Activated T-cell treated with anti-CD3 and anti-CD28 coated beads, Interleukin-2, amount 50 U/mL, for 72 hours (primary cell): ENCODE measurements at places on chromosomes 13 and 19. TPM values are rescaled to one million over a fixed set of nuclear protein-coding genes. Genes with fewer than 3 reads are reported as not detected.
A peak's percentile ranks its signal among the peaks of the same experiment; 100 is the strongest.

Gene SBNO2
- 146 TPM for total RNA-seq

DNA sequence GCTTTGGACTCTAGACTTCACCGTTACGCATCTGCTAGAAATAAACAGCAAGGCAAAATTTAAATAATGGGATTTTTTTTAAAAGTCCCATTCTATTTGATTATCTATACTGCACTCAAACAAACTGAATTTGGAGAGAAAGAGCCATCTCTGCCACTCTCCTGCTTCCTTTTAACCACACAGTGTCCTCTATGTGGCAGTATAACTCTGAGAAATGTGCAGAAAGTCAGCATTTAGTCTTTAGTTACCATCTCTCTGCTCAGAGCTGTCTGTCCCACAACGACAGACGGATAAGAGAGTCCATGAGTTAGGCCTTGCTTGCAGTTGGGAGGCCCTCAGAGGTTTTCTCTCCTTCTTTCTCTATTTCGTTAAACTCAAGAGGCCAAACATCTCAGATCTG, 21.2 kb downstream of the CCNA1 start:
- no peak overlapping the region for H3K4me3 ChIP-seq
- no peak overlapping the region for H3K27ac ChIP-seq
- H3K27me3 ChIP-seq = peaks cover 24% of the 10 kb centered on the region
- H3K36me3 ChIP-seq = no peaks in the 10 kb centered on the region

GRCh38 chr13:110820322-110820721, 94.5 kb downstream of the ANKRD10 start:
- peaks cover 18% of the 10 kb centered on the region for H3K4me1 ChIP-seq
- no peak for DNase-seq
- H3K4me3 ChIP-seq = no peak overlapping the region
- H3K27me3 ChIP-seq = no peaks in the 10 kb centered on the region

GRCh38 chr13:73599232-73600128, 534.7 kb downstream of the KLF12 start:
- H3K4me1 ChIP-seq = peaks cover 7% of the 10 kb centered on the region
- H3K27me3 ChIP-seq = no peaks in the 10 kb centered on the region
- no peak for DNase-seq
- peaks cover 3% of the 10 kb centered on the region for H3K36me3 ChIP-seq
- H3K4me3 ChIP-seq = no peak overlapping the region

Gene APC2
- 0.14 TPM for total RNA-seq

Gene ZNF208
- 4.6 TPM for total RNA-seq

- H3K27me3 ChIP-seq = no peaks in the 10 kb centered on the region
- no peaks in the 10 kb centered on the region for H3K4me1 ChIP-seq
- H3K36me3 ChIP-seq = no peaks in the 10 kb centered on the region
Observed at GRCh38 chr13:37360556-37360955, 238.0 kb downstream of the POSTN start.

GRCh38 chr19:55459950-55460657, 1.3 kb downstream of the ISOC2 start:
- no peaks in the 10 kb centered on the region for H3K36me3 ChIP-seq
- no peaks in the 10 kb centered on the region for H3K27me3 ChIP-seq
- H3K4me1 ChIP-seq = peaks cover 29% of the 10 kb centered on the region
- peak overlapping the region; percentile 92 for H3K4me3 ChIP-seq

GRCh38 chr19:39941615-39942365, 7.4 kb upstream of the FCGBP start:
- peaks cover 63% of the 10 kb centered on the region for H3K4me1 ChIP-seq
- peak overlapping the region; percentile 77 for H3K4me3 ChIP-seq
- no peaks in the 10 kb centered on the region for H3K27me3 ChIP-seq
- H3K27ac ChIP-seq = peak overlapping the region; percentile 87

DNA sequence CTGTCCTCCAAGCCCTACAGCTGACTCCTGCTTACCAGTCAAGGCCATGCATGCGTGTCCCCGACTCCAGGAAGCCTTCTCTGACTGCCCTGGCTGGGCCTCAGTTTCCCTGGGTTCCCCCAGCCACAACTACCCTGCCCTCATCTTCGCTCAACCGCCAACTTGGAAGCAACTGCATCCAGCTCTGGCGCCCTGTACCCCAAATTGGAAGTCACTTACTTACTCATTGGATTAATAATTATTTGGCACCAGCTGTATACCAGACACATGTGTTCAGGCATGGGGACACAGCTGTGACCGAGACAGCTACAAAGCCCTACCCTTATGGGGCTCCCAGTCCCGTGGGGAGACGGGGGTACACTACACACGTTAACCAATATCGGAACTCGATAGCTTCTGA, 10.9 kb upstream of the SEMA6B start:
- no peaks in the 10 kb centered on the region for H3K36me3 ChIP-seq
- no peak for DNase-seq
- H3K27me3 ChIP-seq = peaks cover 5% of the 10 kb centered on the region
- no peak overlapping the region for H3K27ac ChIP-seq
- H3K4me1 ChIP-seq = peaks cover 5% of the 10 kb centered on the region

- no peak overlapping the region for H3K4me3 ChIP-seq
- DNase-seq = no peak
- no peaks in the 10 kb centered on the region for H3K27me3 ChIP-seq
- no peaks in the 10 kb centered on the region for H3K36me3 ChIP-seq
Observed at GRCh38 chr19:47681388-47681787, 31.8 kb upstream of the EHD2 start.

Gene CRB3
- total RNA-seq = 5.0 TPM

GRCh38 chr19:4413588-4413987, 11.1 kb downstream of the CHAF1A start:
- H3K27me3 ChIP-seq = no peaks in the 10 kb centered on the region
- no peak overlapping the region for H3K27ac ChIP-seq
- no peak for DNase-seq
- peaks cover 38% of the 10 kb centered on the region for H3K36me3 ChIP-seq

DNA sequence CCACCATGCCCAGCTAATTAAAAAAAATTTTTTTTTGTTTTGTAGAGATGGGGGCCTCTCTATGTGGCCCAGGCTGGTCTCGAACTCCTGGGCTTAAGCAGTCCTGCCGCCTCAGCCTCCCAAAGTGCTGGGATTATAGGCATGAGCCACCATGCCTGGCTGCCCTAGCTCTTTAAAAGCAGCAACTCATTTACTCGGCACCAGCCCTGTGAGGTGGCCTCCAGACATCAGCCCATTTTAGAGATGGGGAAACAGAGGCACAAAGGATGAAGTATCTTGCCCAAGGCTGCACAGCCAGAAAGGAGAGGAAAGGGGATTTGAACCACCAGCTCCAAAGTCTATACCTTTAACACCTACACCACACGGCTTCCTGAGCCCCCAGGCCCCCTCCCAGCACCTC, 312 bp downstream of the PRX start:
- DNase-seq = no peak
- H3K27me3 ChIP-seq = no peaks in the 10 kb centered on the region
- H3K27ac ChIP-seq = no peak overlapping the region
- H3K4me3 ChIP-seq = no peak overlapping the region

DNA sequence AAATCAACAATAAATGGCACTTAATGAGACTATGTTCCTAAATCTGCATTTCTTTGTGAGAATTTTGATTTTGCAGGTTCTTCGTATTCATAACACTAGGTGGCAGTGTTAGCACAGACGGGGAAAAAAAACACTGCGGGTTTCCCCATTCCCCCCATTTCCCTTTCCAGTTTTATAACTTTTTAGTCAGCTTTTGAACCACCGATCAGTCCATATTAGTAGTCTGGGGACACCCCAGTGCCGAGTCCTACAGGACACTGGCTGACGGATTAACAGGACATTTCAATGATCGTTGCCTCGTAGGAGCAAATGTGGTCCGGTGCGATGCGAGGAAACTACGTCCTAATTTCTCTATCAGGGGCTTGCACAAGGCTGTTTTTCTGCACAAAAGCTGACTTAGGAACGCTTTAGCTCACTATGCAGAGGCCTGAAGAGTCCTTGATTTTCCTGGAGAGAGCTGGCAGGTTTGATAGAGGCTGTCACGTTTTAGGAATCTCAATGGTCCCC, 234.3 kb downstream of the LMO7 start:
- peak overlapping the region; percentile 64 for H3K4me3 ChIP-seq
- DNase-seq = peak; percentile 8
- no peaks in the 10 kb centered on the region for H3K36me3 ChIP-seq
- H3K4me1 ChIP-seq = peaks cover 17% of the 10 kb centered on the region
- H3K27ac ChIP-seq = no peak overlapping the region
- H3K27me3 ChIP-seq = peaks cover 12% of the 10 kb centered on the region
